ENCODE measurements at places on chromosomes 7 and 10. TPM values are rescaled to one million over a fixed set of nuclear protein-coding genes. Genes with fewer than 3 reads are reported as not detected.

Gene MRLN
- not detected for total RNA-seq

Gene AKR1C1
- total RNA-seq, result 21.8 TPM

Gene TEX36
- total RNA-seq, result not detected

Gene HPS6
- 17.2 TPM for total RNA-seq

Gene CLDN4
- 1.1 TPM for total RNA-seq

- no peak for DNase-seq
Measured at GRCh38 chr7:36456138-36456537, 66.5 kb downstream of the ANLN start.

DNA sequence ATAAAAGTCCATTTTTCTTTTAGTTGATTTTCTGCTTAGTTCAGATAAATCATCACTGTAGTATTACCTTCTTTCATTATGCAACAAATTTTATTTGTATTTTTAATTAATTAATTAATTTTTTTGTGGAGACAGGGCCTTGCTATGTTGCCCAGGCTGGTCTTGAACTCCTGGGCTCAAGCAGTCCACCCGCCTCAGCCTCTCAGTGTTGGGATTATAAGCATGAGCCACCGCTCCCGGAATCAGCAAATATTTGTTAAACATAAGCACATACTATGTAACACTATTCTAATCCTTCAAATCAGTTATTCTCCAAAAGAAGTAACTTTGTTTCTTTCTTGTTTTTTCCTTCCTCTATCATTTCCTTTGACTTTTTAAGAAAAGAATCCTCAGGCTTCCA is 584.8 kb upstream of the ANKRD30A start:
- no peak for DNase-seq

DNA sequence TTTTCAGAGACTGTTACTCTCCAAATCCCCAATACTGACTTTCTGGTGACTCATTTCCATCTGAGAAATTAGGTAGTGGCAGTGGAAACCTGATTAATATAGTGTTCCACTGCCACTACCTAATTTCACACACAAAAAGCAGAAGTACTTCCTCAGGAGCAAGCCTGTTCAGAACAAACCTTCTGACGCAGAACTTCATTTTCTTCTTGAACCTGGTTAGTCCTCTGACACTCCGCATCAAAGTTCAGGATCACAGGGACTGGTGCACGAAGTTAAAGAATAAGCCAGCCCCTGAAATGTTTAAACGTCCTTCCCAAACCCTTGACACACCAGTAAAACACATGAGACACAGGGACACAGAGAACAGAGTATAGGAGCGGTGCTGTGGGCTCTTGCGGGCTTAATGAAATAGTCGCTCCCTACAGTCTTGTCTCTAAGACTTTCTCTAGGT is 4.4 kb downstream of the WDR91 start:
- DNase-seq, result no peak

DNA sequence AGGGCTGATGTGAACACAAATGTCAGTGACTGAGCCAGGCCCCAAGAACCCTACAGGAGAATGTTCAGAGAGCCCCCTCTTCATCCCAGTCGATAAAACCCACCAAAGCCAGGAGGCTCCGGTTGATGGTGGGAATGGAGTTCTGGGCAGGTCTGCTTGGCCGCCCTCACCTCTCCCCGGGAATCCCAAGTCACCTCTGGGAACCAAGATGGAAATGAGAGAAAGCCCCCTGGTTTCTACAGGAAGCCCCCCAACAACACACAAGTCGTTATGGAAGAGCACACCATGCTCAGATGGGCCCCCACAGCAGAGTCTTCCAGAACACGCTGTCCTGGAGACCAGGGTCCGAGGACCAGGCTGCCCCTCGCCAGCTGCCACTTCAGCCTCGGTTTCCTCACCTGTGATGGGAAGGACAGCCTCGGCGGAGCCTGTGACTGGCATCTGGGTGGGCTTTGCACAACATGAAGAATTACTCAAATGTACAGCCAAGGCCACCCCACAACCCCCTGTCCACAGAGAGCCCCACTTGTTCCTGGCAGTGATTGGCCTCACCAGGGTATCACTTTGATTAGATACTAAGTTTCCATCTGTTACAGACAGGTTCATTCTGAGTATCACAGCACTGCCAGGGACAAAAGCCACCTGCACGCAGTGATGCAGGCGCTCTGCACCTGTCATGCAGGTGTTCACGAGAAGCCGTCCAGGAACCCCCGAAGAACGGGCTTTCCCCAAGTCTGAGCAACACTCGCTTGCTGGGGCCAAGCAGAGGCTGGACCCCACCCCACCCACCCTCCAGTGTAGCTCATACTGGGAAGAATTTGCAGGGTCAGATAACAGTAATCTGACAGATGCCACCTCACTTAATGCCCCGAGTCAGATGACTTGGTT is 57.6 kb downstream of the MKI67 start:
- no peak for DNase-seq

GRCh38 chr10:987620-987869 is 689 bp upstream of the GTPBP4 start:
- no peak for DNase-seq

DNA sequence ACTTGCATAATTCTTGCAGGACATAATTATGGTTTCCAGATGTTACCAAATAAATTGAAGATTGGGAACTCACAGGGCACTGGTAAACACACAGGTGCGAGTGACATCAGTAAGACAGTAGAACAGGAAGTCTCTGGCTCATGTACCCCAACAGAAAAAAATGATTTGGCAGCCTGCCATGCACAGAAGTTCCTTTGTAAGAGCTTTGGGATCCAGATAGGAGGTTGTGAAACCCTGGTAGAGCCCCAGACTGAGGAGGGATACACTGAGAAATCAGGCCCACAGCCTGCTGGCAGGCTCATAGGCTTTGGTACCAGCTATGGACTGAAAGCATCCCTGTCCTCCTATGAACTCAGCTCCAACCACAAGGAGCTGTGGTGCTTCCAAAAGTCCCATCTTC is 118.0 kb downstream of the COBL start:
- DNase-seq, result no peak

GRCh38 chr7:139494835-139495579 is 11.5 kb upstream of the KLRG2 start:
- no peak for DNase-seq
